ENCODE measurements at places on chromosomes 16 and 17.

GRCh38 chr16:11108466-11108805 lies 147.6 kb downstream of the SOCS1 start:
- DNase-seq = no peak

DNA sequence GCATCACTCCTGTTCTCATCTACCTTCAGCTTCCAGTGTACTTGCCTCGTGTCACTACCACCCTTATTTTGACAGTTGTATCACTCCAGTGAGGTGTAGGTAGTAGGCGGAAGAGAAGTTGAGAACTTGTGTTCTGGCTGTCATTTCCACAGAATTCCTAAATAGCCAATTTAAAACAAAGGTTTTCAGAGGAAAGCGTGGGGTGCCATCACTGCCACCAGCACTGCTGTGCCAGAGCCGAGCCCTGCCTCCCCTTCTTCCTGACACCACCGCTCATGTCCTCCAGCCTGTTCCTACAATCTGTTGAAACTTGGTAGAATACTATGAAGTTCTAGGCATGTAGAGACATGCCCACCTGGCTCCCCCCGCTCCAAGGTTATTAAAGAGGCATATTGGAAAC lies 215.8 kb downstream of the TANC2 start:
- no peak for DNase-seq

GRCh38 chr17:78725448-78726021 lies 56.5 kb downstream of the CYTH1 start:
- no peak for DNase-seq

DNA sequence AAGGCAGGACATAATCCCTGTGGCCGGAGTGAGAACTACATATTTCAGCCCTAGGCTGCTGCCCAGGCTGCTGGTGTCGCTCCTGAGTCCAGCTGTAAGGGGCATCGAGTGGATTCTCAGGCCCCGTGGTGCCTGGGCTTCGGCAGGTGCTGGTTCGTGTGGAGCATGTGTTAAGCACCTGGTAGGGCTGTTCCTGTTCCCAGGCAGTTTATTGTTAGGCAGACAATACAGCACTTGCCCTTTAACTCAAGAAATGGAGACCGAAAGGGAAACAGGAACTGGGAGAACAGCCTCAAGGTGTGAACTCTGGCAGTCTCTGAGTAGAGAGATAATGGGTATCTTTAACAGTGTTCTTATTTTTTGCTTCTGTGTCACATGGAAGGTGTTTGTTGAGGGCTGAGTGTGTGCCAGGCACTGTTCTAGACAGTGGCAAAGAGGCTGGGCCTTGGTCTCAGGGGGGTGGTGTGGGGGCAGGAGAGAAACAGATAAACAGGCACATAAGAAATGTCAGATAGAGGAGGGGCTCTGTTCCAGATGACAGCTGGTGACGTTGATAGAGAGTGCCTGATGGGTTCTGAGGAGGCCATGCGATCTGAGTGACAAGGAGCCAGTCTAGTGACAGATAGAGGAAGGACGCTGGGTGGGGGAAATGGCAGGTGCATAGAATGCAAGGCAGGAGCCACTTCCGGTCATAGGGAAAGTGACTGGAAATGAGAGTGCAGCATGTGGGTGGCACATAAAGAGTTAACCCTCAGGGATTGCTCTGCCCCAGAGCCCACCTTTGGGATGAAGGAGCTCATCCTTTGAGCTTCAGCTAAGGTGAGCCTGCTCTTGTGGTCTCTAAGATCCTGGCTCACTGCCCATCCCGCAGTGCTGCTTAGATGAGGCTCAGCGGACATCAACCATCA lies 33.8 kb downstream of the EPN2 start:
- DNase-seq = no peak

GRCh38 chr17:35708951-35709350 lies 22.5 kb upstream of the RASL10B start:
- no peak for DNase-seq

- no peak for DNase-seq
Measured at GRCh38 chr17:73187203-73187769, 5.6 kb upstream of the COG1 start.

GRCh38 chr17:27282054-27282551 lies 11.8 kb upstream of the WSB1 start:
- peak; percentile 17 for DNase-seq

DNA sequence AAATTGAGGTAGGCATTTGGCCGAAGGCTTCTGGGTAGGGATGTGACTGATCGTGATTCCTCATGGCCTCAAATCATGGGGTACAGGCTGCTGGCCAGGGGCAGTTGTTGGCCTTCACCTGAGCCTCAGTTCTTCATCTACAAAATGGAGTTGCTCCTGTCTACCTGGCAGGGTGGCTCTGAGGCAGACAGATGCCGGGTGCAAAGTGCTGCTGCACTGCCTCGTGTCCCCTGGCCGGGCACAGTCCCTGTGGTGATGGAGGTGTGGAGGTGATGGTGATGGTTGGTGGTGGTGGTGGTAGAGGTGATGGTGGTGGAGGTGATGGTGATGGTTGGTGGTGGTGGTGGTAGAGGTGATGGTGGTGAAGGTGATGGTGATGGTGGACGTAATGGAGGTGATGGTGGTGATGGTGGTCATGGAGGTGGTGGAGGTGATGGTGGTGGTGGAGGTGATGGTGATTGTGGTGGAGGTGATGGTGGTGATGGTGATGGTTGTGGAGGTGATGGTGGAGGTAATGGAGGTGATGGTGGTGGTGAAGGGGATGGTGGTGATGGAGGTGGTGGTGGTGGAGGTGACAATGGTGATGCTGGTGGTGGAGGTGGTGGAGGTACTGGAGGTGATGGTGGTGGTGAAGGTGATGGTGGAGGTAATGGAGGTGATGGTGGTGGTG lies 52.6 kb downstream of the RNF213 start:
- DNase-seq = no peak
